ENCODE measurements at places on chromosomes 1 and 21. TPM values are rescaled to one million over a fixed set of nuclear protein-coding genes. Genes with fewer than 3 reads are reported as not detected.

DNA sequence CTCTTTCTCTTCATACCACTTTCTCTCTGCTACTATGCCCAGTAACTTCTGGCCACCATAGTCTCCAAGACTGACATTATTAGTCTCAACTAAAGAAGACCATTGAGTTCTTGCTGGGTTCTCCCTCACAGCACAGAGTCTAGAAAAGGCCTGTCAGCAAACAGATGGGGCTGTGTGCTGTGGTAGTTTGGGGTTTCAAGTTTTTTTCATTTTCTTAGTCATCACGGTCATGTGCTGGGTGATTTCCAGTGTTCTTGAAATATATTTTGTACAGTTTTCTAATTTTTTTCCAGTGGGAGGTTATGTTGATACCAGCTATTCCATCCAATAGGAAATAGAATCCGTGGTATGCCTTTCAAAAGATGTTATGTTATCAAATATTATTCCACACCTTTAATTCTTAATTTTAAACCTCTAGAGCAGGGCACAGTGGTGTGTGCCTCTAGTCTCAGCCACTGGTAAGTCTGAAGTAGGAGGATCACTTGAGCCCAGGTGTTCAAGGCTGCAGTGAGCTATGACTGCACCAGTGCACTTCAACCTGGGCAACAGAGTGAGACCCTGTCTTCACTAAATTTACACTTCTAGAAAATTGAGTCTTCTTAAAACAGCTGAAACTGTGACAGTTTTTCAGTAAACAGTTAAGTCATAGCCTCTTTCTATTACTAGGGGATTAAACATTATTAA is 8.3 kb downstream of the CFHR2 start:
- no peak for DNase-seq

Gene OR6Y1
- not detected for polyA plus RNA-seq

GRCh38 chr1:245245021-245245667 is 90.4 kb downstream of the KIF26B start:
- DNase-seq = no peak

DNA sequence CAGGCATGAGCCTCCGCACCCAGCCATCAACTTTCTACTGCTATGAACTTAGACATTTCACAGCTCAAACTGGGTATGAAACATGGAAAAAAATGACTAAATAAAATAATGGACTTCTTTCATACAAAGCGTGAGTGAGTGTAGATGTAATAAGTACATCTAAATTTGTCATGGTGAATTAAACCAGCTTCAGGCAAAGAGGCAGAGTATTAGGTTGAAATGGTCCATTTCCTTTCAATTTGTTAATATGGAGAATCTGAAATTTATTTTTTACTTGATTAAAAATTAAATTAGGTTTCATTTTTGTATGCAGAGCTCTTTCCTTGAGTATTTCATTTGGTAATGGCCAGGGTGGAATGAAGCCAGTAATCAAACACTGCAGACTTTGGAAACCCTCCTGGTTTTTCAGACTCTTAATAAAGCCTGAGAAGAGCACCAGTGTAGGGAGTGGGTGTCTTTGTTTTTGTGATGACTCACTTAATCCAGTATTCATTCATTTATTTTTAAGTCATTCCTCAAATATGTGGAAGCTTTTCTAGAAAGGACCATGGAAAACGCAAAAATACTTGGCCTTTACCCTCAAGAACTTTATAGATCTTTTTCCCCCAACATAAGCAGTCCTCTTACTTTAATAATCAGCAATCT is 49.2 kb downstream of the ALG14 start:
- DNase-seq = peak; percentile 77

DNA sequence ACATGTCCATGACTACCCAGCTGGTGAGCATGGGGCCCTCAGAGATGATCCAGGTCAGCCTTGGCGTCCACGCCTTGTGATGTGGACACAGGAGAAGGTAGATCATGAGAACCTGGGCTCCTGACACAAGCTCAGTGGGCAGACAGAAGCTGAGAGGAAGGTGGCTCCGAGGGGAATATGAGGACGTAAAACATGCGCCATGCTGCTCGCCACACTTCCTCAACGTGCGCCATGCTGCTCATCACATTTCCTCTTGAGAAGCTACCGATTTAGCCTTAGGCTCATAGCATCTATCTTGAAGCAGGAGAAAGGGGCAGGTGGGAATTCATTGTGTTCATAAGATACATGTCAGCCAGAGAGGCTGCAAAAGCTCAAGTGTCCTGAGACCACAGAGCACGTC is 176.9 kb downstream of the KAZN start:
- no peak for DNase-seq

DNA sequence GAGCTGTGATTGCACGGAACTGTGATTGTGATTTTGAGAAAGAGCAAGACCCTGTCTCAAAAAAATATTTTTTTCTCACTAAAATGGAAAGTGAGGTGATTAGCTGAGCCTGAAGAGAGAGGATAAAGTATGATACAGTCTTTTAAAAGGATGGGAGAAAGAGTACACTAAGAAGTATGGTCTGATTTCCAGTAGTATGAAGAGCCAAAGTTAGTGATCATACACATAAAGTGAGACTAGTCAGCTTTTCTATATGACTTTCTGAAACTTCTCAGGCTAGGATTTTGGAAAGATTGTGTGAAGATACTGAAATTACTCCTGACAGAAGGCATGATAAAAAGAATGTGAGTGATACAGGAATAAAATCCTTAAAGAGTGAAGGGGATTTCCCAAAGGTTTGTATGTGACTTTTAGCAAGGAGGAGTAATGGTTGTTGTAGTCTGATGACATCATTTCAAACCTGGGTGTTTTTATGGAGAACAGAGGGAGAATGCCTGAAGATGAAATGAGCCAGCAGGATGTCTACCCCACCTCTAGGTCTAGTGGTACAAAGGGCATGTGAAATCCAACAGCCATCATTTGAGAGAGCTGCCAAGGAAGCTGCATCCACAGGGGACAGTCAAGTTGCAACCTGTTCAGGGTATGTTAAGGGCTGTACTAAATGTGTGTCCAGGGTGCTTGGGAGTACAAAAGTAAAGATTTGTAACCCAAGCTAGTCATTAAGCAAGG is 157.7 kb downstream of the PIK3R3 start:
- no peak for DNase-seq

DNA sequence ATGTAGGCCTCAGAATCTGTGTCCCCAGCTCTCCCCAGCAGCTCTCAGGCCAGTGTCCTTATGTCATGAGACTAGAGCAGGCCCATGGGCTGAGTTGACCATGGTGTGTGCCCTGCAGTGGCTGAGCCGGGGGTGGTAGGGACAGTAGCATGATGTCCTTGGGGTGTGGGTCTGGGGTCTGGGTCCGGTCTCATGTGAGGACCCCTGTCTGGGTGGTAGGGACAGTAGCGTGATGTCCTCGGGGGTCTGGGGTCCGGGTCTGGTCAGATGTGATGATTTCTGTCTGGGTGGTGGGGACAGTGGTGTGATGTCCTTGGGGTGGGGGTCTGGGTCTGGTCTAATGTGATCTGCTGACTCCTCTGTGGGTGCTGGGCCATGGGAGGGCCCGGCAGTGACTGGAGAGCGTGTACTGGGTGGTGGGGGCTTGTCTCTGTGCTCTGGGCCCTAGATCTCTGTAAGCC is 64.5 kb downstream of the OBSCN start:
- DNase-seq = no peak

- DNase-seq = no peak
Observed at GRCh38 chr1:94636624-94637023, 95.1 kb upstream of the F3 start.

GRCh38 chr1:9901148-9902059 is 8.7 kb downstream of the CTNNBIP1 start:
- no peak for DNase-seq

DNA sequence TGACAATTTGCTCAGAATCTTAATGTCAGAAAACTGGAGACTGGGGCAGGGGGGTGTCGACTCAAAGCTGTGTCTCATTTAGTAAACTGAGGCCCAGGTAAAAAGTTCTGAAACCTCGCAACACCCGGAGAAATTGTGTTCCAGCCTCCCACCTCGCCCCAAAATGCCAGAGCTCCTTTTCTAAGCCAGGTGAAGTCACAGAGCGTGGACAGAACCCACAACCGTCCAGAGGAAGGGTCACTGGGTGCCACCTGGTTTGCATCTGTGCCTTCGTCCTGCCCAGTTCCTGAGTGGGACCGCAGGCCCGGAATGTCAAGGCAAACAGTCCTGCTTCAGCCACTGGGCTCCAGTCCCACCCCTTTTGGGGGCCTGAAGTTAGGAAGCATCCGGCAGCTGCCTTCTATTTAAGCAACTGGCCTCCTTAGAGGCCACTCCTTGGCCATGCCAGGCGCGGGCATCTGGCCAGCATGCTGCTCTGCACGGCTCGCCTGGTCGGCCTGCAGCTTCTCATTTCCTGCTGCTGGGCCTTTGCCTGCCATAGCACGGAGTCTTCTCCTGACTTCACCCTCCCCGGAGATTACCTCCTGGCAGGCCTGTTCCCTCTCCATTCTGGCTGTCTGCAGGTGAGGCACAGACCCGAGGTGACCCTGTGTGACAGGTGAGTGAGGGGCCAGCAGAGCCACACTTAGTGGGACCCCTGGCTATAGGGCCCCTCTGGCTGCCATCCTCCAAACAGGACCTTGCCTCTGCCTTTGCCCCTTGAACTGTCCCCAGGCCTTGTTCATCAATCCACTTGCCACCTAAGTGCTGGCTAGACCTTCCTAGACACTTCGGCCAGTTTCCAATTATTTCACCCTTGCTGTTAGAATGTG is at the start of gene TAS1R1:
Gene TAS1R1 (plus strand): TSS at position 401 of the 872 bp plus-strand sequence. CDS start 67 bp downstream, at position 468.
- DNase-seq = no peak

- DNase-seq = no peak
Observed at GRCh38 chr1:187794561-187794960, 965.8 kb downstream of the PLA2G4A start.

DNA sequence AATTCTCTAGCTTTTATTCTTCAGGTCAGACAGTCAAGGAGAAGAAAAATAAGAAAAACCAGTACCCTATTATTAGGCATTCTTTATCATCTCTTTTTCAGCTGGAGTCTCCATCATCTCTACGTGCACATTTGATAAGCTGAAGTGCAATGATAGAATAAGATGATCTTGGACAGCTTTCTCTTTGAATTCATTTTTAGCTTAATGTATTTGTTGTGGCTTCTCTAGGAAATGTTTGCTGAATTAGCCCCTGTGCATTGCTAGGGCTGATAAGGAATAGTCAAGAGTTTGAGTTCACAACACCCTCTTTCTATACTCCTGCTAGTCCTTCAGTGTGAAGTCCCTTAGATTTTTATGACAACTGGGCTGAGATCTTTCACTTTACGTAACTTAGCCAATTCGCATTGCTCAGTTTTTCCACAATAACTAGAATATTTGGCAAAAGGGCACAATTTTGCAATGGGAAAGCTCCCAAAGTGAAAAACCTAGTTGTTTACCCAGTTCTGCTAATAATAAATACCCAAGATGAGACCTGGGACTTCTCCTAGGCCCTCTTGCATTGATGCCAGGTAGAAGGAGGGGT is 7.0 kb upstream of the KCNJ15 start:
- DNase-seq = no peak

Gene DNAJC6
- polyA plus RNA-seq = 2.3 TPM

GRCh38 chr1:67832737-67833601 is at the start of gene GNG12:
Gene GNG12 (minus strand): TSS chr1:67833467. CDS start chr1:67707686, 125,781 bp downstream.
- DNase-seq = peak; percentile 83

Gene HTR6
- not detected for polyA plus RNA-seq

DNA sequence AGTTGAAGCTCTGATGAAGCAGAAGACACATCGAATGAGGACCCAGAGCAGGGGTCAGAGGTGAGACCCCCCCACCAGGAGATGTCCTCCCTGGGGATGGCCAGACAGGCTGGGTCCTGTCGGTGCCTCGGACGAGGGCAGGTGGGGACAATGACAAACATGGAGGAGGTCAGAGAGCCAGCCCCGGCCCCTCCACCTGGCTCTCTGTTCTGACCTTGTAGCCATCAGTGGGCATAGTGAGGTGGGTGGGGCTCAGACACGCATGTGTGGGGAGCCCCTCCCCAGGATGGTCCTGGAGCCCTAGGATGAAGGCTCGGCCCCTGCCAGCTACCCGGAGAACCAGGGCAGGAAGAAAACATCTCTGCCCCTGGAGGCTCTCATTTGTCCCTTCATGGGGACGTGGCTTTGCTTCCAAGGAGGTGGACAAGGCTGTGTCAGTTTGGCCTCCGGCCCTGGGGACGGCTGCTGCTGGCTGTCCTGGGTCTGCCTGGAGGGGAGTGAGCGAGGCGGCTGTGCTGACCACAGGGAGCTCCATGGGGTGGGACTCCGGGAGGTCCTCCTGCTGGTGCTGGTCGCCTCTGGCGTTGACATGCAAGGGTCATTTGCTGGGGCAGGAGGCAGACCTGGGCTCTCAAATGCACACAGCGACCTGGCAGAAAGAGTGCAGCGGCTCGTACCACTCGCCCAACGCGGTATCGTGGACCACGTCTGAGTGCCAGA is 2.6 kb downstream of the KRTAP10-6 start:
- no peak for DNase-seq

DNA sequence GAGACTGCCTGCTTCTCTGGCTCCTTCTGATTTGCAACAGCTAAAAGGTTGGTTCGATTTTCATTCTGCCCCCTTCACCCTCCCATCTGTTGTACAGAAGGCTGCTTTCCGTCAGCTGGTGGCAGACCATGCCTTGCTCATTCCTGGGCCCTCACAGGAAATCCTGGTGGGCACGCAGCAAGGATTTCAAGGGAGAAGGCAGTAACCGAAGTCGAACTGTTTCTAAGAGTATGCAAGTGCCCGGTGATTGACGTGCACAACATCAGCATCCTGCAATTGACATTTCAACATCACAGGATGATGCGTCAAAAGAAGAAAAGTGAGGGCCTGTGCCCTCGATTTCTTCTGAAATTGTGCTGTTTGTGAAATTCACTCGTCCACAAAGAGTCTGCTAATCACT is 83.8 kb downstream of the PLPP3 start:
- DNase-seq = no peak

GRCh38 chr1:28369371-28370238 is at the start of gene PHACTR4:
Gene PHACTR4 (plus strand): TSS chr1:28369740. CDS start chr1:28407448, 37,708 bp downstream.
- peak; percentile 90 for DNase-seq

- DNase-seq = peak; percentile 97
Observed at GRCh38 chr1:61184040-61184713, 101.8 kb downstream of the NFIA start.

DNA sequence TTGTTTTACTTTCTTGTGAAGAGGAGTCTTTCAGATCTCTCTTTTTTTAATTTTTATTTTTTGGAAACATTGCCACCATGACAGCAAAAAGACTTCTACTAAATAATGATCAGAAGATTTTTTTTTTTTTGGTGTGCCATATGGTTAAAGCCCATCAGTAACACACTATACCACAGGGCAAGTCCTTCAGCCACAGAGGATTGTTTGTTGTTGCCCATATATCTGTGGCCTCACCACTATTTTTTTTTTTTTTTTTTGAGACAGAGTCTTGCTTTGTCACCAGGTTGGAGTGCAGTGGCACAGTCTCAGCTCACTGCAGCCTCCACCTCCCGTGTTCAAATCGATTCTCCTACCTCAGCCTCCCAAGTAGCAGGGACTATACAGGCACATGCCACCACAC is 29.2 kb downstream of the UAP1 start:
- no peak for DNase-seq

Gene NSUN4
- 23.4 TPM for polyA plus RNA-seq

- DNase-seq = no peak
Observed at GRCh38 chr21:37659874-37660273, 256.4 kb downstream of the KCNJ6 start.

GRCh38 chr1:166852918-166853317 is 13.6 kb downstream of the POGK start:
- no peak for DNase-seq
